ENCODE measurements at places on chromosomes 6 and 20.

DNA sequence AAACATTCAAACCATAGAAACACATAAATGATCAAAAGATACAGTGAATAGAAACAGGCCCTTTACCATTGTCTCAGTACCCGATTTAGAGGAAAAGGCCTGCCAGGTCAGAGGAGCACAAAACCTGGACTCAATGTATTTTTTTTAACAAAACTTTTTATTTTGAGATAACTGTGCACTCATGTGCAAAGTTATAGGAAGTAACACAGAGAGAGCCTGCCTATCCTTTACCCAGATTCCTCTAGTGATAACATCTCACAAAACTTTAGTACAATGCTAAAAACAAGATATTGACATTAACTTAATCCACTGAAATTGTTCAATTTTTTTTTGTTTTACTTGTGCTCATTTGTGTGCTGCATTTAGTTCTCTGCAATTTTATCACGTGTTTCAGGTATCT lies 36.8 kb upstream of the SAMD3 start:
- no peak for DNase-seq

DNA sequence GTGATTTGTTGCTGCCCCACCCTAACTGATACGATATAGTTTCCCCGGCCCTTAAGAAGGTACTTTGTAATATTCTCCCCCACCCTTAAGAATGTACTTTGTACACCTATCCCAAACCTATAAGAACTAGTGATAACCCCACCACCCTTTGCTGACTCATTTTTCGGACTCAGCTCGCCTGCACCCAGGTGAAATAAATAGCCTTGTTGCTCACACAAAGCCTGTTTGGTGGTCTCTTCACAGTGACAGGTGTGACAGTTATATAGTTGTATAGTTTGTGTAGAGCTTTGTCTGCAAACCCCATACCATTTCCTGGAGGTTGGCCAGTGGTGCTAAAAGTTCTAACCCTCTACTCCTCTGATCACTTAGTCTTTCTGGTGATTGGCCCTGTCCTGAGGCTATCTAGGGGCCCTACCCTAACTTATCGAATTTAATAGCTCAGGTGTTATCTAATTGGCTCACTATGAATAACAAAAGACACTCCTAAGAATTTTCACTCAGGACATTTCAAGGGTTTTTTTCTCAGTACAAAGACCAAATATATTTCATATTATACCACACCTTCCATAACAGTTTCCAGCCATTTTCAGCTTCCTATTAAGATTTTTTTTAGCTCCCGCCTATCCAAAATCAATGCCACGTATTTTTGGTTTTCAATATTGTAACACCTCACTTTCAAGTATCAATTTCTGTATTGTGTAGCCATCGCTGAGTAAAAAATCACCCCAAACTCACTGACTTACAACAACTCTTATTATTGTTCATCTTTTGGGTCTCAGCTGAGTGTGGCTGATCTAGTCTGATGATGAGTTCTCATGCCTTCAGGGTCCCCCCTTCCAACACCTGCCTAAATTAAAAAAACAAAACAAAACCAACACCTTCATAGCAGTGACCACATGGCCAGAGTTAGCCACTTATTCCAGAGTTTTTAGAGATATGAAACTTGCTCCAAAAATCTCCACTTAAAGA lies 9.8 kb upstream of the BTN1A1 start:
- DNase-seq: no peak

DNA sequence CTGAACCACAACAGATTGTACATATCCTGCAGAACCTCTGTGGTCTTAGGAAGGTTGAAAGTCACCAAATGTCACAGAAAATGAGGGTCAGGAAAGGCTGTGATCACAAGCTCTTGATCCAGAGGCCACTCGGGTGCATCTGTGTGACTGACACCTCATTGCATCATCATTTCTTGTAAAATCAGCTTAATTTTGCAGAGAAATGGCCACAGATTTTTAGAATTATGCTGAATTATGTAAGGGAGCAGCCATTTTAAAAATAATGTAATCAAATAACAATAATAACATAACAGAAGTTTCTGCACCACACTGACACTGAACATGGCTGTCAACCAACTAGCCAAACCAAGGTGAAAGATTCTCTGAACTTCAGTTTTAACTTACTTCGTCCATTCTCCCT lies 32.5 kb upstream of the PRND start:
- no peak for DNase-seq

DNA sequence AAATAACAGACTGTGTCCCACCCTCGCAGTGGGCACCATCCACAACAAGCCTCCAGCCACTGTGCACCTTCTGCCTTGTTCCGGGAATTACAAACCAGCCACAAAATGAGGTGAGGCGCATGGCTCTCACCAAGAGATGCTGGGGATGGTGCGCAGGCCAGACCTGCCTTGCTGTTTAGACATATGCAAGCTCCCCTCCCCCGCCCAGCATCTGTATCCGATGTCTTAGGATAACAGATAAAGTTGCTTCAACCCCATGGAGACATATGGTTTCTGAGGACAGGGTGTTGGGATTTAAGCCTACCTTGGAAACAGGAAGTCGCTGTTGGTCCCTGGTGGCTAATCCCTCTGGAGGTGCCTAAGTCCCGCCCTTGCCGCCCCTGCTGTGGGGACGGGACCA lies 50.4 kb upstream of the MPC1 start:
- DNase-seq: no peak

- no peak for DNase-seq
Observed at GRCh38 chr20:3541887-3542721, 71.3 kb downstream of the ATRN start.

- peak; percentile 81 for DNase-seq
Observed at GRCh38 chr6:106461084-106461483, 100.6 kb downstream of the CRYBG1 start.

- DNase-seq: peak; percentile 95
Observed at GRCh38 chr6:129206821-129207220, 323.9 kb downstream of the LAMA2 start.

DNA sequence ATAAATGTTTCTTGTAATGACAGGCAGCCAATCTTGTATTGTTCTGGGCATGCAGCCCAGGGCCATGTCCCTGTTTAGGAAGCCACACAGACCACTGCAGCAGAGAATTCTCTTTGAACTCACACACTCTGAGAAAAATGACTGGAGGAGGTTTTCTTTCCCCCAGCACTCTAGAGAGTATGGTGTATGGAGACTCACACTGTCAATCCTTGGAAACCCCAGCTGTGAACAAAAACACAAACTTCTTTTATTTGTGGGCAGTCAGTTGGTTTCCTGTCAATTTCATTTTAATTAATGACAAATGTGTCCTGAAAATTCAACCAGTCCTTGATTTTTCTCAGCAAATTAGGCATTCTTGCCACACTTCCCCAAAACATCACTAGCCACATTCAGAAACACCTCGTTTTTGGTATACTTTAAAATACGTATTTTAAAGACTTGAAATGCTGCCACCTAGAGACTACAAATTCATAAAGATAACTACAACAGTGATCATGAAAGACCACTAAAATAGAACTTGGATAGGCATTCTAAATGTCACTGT lies 52.9 kb upstream of the UFL1 start:
- peak; percentile 12 for DNase-seq

DNA sequence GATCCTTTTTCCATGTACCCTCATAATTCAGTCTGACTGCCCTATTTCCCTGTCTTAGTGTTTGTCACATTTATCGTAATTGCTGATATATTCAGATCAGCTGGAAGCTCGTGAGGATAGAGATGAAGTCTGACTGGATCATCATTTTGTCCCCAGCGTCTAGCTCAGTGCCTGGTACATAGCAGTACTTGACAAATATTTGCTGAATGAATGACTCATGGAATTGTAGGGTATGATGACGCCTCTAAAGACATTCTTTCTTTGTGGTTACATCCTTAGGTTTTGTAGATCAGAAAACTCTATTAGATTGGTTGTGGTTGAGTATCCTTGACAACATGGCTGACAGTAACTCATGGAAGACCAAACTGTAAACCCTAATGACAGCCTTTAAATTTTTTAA lies 68.9 kb downstream of the MTHFD1L start:
- DNase-seq: no peak

DNA sequence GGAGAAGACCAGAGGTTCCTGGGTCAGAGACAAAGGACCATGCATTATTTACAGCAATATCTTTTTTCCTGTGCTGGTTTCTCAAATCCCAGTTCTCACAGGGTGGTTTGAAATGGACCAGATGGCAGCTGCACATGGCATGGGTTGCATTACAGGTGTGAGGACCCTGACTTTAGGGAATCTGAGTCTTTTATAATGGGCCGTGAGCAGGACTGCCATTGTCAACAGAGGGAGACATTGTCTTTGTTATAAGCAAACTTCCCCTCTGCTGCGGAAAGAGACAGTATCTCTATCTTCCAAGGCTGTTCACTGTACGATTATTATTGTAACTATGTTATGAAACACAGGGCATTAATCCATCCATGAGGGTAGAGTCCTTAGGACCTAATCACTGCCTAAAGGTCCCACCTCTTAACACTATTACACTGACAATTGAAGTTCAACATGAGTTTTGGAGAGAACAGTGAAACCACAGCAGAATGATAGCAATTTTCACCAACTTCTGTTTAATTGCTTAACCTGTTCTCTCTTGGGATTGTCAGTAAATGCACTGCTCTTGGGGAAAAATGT lies 156.1 kb upstream of the AGPAT4 start:
- no peak for DNase-seq

GRCh38 chr6:107458672-107459282 lies 587 bp downstream of the PDSS2 start:
- DNase-seq: peak; percentile 67

GRCh38 chr6:170030821-170031471 lies 259.9 kb downstream of the DLL1 start:
- DNase-seq: peak; percentile 89

- no peak for DNase-seq
Observed at GRCh38 chr20:38130687-38131587, 34.1 kb downstream of the TGM2 start.

DNA sequence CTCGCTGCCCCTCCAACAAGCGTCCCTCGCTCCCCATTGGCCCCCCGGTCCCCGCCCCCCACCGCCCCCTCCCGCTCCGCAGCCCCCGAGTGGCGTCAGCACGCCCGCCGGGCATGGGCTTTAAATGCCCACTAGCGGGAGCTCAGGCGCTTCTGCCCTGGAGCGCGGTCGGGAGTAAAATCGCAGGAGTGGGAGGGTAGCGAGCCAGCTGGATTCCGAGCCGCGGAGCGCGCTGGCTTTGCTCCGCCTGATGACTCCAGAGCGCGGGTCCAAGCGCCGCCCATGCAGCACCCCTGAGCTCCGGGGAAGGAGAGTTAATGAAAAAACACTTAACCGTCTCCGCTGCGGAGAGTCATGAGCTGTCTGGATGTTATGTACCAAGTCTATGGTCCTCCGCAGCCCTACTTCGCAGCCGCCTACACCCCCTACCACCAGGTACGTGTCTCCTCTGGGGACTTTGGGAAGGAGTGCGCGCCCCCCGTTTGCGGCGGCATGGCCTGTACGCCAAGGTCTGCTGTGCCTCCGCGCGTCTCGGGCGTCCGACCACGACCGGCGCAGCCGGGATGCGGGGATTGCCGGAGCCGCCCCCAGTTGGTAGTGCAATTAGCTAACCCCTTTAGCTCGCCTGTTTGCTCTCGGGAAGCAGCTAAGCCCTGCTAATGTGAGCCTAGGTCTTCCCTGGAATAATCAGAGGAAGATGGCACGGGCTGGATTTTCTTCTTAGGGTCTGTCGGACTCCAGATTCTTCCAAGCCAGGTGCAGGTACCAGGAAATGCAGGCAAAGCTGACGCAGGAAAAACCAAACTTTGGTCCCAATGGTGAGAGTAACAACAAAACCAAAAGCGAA lies at the start of gene VGLL2:
VGLL2 (plus strand) TSS at position 149 of the 847 bp plus-strand sequence; CDS start at position 355, 206 bp downstream.
- peak; percentile 83 for DNase-seq

DNA sequence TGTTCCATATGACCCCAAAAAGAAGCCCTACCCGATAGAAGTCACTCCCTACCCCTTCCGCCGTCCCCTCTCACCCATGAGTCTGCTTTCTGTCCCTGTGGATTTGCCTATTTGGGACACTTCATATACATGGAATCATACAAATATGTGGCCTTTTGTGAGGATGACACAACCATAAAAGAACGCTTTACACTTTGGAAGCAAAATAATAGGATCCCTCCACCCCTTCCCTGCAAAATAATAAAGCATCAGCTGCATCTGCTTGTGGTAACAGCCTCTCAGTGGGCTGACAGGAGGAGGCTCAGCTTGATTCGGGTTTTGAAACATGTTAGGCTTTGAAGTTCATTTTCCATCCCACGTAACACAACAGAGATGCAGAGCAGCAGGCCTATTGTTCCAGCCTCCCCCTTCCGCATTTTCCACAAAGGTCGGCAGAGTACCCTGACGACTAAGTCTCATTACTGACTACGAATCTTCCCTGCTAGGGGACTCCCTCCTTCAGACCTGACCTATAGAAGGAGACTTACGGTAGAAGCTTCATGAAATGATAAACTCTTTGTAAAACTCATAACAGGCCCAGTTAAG lies 99.1 kb downstream of the ALDH8A1 start:
- no peak for DNase-seq

DNA sequence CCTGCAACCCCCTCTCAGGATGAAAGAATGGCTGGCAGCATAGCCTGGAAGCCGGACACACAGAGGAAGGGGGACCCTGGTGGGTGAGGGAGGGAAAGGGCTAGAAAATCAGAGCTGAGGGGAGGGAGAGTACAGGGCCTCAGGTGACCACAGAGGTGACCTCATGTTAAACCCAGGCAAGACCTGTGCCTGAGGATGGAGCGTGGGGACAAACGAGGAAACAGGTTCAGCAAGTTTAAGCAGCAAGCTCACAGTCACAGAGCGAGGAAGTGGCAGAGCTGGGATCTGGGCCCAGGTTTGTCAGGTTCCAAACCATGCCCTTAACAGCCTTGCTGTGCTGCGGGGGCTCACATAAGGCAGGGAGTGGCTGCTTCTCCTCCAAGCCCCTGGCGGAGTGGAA lies 4.0 kb upstream of the BPI start:
- no peak for DNase-seq

DNA sequence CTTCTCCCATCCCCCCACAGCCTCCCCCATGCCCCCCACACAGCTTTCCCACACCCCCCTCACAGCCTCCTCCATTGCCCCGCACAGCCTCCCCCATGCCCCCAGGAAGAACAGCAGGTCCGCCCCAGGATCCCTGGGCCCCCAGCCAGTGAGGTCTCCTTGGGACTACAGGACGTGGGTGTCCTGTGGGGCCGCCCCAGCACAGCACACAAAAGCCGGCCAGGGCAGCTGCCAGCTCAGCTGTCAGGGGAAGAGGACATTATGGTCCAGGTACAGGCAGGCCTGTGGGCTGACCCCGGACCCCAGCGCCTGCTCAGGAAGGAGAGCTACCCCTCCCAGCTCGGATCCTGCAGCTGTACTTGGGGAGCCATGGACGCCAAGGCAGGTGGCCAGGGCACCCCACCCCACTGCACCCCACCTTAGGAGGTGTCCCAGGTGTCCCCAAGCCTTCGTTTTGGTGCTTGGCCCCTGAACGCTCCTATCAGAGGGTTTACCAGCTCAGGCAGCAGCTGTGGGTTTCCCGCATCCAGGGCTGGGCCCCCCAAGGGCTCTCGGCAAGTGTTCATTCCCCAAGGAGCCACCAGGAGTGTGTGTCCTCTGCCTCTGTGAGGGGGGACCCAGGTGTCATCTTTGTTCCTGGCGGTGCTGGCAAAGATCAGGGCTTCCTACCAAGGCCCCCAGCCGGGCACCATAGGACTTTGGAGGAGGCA lies 42.3 kb upstream of the GATA5 start:
- DNase-seq: no peak

GRCh38 chr6:81743649-81744048 lies 8.8 kb downstream of the TENT5A start:
- DNase-seq: no peak

All from NCI-H1417 (cell line).